Fibroblast of the conjunctiva (primary cell): ENCODE measurements at places on chromosomes 11 and 22.
A peak's percentile ranks its signal among the peaks of the same experiment; 100 is the strongest.

DNA sequence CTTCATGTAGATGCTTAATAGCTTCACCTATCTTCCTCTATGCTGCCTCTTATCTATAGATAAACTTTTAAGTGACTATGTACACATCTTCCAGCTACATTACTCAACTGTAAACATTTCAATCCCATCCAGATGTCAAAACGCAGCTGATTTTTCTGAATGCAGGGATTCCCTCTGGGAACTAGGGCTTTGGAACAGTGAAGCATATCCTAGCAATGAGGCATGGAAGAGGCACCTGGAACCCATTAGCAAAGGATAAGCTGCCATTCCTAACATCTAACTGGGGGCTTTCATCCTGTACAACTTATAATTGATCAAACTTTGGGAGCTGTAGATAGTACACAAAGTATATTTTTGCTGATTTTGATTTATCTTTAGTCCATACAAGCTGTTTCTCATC lies 40.8 kb upstream of the OPCML start:
- DNase-seq, result no peak

GRCh38 chr11:47172740-47173336 lies 3.8 kb downstream of the ARFGAP2 start:
- no peak for DNase-seq

DNA sequence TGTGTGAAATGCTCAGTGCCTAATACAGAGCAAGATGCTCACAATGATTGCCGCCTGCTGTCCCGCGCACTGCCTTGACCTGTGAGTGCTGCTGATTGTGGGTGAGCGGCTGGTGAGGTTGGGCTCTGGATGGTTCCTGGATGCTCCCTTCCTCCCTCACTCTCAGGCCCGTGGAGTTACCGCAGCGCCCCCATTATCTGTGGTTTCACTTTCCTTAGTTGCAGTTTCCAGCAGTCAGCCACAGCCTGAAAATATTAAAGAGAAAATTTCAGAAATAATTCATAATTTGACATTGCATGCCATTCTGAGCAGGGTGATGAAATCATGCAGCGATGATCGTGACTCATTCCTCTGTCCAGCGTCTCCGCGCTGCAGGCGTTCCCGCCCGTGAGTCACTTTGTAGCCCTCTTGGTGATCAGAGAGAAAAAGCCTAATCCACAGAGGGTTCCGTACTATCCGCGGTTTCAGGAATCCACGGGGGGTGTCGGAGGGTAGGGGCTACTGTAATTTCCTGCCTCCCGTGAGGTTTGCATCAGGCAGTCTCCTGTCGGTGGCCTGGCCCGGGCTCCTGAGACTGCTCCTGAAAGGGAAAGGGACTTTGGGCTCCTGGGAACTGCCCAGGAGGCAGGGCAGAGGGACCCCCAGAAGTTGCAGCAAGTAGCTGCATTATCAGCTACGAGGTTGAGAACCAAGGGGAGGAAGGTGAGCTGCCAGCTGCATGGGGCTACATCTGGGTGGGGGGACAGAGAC lies 10.6 kb downstream of the RPL3 start:
- peak; percentile 92 for DNase-seq

DNA sequence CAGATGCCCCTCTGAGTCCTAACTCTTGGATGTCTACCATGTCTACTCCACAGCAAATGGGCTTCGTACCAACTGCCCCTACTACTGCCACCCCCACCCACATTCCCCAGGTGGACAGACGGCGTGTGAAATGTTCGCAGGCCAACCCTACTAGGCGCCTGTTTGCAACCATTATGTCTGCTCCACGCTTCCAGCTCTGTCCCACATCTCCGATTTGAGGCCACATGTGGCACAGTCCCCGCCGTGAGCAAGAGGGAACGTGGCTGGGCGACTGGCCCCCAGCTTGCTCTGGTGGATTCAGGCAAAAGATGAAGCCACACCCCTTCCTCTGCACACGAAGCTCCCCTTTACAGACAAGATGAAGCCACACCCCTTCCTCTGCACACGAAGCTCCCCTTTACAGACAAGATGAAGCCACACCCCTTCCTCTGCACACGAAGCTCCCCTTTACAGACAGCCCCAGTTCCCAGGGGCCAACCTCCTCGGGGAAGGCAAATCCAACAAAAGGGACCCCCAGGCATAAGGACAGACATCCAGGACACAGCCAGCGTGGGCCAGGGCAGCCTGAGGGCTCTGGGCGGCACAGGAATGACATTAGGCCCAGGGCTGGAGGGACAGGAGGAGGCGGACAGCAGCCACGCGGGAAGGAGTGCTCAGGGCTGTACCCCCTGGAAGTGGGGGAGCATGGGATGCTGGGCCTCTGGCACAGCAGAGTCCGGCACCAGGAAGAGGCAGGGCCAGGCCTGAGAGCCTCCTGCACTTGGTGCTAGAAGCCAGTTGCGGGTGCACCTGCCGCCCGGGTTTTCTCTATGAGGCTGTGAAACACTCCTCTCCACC lies 106.2 kb downstream of the SHANK2 start:
- no peak for DNase-seq

DNA sequence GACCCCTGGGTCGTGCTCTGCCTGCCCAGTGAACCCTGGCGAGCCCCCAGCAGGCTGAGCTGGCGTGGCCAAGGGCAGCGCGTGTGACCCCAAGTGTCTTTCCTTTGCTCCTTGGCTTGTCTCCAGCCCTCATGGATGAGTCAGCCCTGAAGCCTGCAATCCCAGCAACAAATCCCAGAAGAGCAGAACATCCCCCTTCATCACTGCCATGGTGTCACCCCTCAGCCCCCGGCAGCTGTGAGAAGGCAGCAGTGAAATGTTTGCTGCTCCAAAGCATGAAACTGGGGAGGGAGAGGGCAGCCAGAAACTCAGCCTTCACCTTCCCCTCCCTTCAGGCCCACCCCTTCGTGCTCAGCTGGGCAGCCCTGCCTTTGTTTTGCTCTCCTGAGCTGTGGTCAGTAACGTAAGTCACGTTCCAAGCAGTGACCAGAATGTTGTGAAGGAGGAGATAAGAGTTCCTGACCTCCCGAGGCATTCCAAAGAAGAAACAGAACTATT lies 29.8 kb downstream of the ADAMTS15 start:
- peak; percentile 89 for DNase-seq

- DNase-seq, result peak; percentile 28
These were observed 66.8 kb downstream of the FEZ1 start for GRCh38 chr11:125429174-125429707.

- no peak for DNase-seq
These were observed 64.7 kb downstream of the DGCR2 start for GRCh38 chr22:19057539-19057938.

- no peak for DNase-seq
These were observed 69.6 kb downstream of the KIAA1671 start for GRCh38 chr22:25021976-25022711.
